ENCODE measurements at places on chromosomes 6 and 20.

GRCh38 chr6:17298257-17298656 is 17.1 kb downstream of the RBM24 start:
- DNase-seq = no peak

- DNase-seq = no peak
These were observed 70.8 kb downstream of the CDKAL1 start for GRCh38 chr6:20605061-20605460.

DNA sequence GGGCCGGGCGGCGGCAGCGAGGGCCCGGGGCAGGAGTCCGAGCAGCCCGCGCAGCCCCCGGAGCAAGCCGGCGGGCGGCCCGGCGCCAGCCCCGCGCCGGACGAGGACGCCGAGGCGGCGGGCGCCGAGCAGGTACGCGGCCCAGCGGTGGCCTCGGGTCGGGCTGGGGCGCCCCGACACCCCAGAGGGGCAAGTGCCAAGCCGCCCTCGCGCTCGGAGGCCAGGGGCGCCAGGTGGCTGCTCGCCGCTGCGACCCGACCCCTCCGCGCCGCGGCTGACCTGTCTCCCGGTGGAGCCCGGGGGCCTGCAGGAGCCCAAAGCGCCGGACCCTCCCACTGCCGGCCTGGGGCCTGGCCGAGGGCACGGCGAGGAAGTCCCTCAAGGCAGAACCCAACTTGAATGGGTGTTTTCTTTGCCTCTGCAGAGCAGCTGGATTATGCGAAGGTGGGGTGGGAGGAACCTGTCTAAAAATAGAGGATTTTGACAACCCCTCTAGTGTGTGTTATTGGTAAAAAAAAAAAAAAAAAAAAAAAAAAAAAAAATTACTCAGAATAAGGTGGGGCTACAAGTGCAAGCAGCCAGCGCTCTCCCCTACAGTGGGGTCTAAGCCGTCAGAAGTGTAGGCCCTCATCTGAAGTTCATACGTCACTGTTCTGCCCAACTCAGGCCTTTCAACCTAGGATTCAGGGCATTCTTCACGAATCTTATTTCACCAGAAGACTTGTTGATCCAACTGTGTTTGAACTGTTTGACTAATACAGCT is 609 bp downstream of the OGFRL1 start:
- peak; percentile 76 for DNase-seq

- DNase-seq = no peak
These were observed 40.9 kb upstream of the GCM1 start for GRCh38 chr6:53189554-53189953.

DNA sequence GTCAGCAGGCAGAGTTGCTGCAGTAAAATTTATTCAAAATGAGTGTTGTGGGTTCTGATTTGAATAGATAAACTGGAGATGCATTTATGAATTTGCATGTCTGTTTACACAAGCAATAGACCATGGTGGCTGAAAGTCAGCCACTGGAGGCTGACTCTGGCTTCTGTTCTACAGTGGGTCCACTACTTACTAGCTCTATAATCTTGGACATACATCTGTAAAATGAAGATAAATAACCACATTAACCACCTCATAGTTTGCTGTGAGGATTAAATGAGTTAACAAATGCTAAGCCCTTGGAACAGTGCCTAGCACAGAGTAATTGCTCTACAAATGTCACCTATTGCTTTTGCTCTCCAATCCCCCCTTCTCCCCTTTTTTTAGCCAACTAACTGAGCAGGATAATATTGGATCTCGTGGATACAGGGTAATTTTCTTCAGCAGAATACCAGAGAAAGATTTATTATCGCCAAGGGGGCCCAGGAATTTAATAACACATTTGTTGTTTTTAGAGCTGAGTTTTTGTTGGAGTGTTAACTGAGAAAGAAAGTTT is 1.4 kb upstream of the PM20D2 start:
- DNase-seq = no peak

GRCh38 chr6:89745716-89746115 is 73.9 kb downstream of the MDN1 start:
- no peak for DNase-seq

GRCh38 chr6:110703906-110704594 is 111.2 kb downstream of the CDK19 start:
- no peak for DNase-seq

- DNase-seq = no peak
These were observed 85.8 kb downstream of the YTHDF1 start for GRCh38 chr20:63129991-63130657.

GRCh38 chr6:130269969-130270635 is 47.4 kb upstream of the SAMD3 start:
- no peak for DNase-seq

GRCh38 chr6:35737413-35738211 is 780 bp downstream of the ARMC12 start:
- DNase-seq = peak; percentile 68

DNA sequence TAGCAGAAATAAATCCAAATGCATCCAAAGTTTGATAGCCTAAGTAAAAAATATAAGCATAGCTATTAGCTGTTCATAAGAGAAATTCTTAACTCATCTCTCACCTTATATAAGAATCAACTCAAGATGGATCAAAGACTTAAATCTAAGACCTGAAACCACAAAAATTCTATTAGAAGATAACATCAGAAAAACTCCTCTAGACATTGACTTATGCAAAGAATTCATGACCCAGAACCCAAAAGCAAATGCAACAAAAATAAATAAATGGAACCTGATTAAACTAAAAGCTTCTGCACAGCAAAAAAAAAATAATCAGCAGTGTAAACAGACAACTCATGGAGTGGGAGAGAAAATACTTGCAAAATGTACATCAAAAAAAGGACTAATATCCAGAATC is 184.3 kb downstream of the TFAP2A start:
- no peak for DNase-seq

- DNase-seq = no peak
These were observed 9.2 kb downstream of the GTSF1L start for GRCh38 chr20:43717616-43717995.

GRCh38 chr6:154515826-154516225 is 5.3 kb upstream of the CNKSR3 start:
- no peak for DNase-seq

DNA sequence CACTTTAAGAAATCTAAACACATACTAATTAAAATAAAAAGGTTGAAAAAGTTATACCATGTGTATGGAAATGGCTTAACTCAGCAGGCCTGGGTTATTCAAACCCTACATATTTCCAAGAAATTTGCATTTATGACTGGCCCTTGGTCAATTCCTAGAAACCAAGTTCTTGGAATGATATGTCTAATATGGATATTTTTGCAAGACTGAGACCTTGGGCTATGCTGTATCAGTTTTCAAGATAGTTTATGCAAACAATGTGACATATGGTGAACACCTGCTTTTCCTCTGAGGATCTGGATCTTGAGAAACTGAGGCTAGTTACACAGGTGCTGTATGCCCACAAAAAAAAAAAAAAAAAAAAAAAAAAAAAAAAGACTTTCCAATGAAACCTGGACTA is 536.9 kb upstream of the HS3ST5 start:
- no peak for DNase-seq

GRCh38 chr6:21994821-21995220 is 302.0 kb downstream of the PRL start:
- no peak for DNase-seq

- DNase-seq = no peak
These were observed 11.8 kb upstream of the FNDC1 start for GRCh38 chr6:159157431-159157830.

- no peak for DNase-seq
These were observed 34.5 kb upstream of the ID4 start for GRCh38 chr6:19802656-19803055.

DNA sequence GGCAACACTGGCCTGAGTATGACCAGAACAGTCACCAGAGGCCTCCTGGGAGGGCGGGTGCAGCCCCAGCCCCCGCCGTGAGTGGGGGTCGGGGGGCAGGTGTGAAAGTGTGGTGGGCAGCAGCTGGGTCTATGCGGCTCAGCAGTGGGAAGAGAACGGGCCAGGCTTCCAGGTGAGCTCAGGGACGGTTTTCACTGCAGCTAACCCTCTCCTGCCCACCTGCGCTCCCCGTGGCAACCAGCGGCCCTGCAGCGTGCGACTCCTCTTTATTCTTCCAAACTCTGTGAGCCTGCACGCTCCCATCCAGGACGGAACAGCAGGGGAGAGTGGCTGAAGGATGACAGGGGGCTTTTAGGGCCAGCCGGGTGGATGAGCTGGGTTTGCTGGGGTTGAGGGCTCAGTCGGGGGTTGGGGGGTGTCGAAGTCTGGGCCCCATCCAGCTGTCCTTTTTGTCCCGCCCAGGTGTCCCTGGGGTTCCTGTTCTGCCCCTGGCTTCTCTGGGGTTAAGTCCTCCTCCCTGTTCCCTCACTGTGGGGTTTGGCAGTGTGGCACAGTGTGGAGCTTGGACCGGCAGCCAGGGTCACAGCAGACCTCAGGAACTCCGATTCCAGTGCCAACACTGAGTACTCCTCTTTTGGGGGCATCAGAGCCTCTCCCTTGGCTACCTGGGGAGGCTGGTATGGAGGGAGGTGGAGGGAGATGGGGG is 859 bp upstream of the BIRC7 start:
- DNase-seq = peak; percentile 71

- no peak for DNase-seq
These were observed 35.3 kb downstream of the BEND3 start for GRCh38 chr6:107080036-107080435.

DNA sequence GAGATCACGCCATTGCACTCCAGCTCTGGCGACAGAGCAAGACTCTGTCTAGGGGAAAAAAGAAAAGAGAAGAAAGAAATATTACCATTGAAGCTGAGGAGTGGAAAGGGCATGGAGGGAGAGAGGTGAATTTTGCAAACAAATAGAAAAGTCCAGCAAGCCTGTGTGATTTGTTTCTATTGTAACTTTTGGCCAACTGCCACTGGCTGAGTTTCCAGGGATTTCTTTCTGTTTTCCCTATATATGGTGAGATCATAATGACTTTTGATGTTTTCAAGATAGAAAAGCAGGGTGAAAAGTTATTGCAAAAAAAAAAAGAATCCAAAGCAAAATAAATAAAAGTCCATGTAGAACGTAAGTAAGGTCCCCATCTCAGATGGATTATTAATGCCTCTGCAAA is 184.2 kb upstream of the RALGAPA2 start:
- no peak for DNase-seq

GRCh38 chr20:23782366-23782983 is 31.7 kb upstream of the CST1 start:
- peak; percentile 38 for DNase-seq

DNA sequence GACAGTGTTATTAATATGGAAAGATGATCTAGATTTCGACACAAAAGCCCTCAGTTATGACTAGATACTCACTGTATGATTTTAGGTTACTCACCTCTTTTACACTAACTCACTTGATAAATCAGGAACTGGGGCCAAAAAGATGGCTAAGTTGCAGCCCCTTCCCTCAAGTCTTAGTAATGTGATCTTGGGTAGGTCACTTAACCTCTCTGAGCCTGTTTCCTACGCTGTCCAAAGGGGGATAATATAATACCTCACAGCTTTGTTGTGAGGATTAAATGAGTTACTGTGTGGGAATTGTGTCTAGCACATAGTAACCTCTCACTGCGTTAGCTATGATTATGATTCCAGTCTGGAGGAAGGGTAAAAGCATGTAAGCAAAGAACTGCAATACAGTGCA is 1.3 kb downstream of the TTI1 start:
- DNase-seq = no peak

DNA sequence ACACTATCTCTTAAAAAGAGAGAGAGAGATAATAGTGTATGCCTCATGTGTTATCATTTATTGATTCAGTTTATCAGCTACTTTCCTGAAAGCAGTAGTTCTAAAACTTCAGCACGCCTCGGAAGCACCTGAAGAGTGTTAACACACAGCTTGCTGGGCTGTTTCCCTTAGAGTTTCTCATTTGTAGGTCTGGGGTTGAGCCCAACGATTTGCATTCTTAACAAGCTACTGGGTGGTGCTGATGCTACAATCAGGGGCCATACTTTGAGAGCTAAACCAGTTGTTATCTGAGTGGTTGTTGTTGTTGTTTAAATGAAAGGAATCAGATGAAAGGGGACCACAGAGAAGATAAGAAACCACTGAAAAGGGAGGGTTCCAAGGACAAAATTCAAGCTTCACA is 32.6 kb downstream of the SIM1 start:
- no peak for DNase-seq

GRCh38 chr6:87826424-87826823 is 124.4 kb upstream of the AKIRIN2 start:
- no peak for DNase-seq

GRCh38 chr6:11500008-11500407 is 37.5 kb upstream of the TMEM170B start:
- no peak for DNase-seq

- DNase-seq = no peak
These were observed 22.1 kb upstream of the ZNF318 start for GRCh38 chr6:43391440-43392031.

- DNase-seq = no peak
These were observed 12.2 kb upstream of the TAF8 start for GRCh38 chr6:42038163-42038562.

GRCh38 chr6:111794727-111795452 is 78.4 kb downstream of the FYN start:
- no peak for DNase-seq

DNA sequence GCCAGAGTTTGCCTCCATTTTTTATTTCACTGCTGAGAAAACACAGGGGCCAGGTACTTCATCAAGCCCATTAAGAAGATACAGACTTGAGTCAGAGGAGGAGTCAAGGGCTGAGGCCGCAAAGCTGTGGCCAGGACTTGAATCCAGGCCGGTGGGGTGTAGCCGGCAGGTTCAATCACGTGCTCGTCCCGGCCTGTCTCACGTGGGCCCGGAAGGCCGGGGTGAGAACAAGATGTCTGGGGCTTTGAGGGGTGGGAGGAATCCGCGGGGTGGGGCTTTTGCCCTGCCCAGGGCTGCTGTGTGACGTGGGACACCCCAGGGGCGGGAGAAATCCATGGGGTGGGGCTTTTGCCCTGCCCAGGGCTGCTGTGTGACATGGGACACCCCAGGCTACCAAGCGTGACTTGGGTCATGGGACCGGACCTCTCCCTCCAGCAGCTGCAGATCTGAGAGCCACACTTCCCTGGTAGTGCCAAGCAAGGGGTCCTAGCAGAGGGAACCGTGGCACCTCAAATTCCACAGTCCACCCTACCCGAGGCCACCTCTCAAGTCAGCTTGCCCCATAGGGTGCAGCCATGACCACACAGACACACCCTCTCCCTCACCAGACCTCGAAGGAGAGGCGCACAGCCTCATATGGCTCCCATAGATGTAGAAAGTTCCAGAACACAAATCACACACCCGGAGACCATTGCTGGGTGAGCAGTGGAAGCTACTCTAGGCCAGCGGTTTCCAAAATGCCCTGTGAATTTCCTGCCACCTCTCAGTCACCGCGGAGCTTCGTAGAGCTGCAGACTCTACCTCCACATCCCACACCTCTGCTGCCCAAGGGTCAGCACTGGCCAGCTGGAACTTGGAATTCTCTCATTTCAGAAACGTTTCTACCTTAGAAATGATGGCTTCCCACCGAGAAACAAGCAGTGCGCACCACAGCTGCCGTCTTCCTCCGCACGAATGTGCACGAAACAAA is 156.1 kb downstream of the DLL1 start:
- DNase-seq = no peak
